ENCODE measurements at places on chromosomes 2 and 18.

DNA sequence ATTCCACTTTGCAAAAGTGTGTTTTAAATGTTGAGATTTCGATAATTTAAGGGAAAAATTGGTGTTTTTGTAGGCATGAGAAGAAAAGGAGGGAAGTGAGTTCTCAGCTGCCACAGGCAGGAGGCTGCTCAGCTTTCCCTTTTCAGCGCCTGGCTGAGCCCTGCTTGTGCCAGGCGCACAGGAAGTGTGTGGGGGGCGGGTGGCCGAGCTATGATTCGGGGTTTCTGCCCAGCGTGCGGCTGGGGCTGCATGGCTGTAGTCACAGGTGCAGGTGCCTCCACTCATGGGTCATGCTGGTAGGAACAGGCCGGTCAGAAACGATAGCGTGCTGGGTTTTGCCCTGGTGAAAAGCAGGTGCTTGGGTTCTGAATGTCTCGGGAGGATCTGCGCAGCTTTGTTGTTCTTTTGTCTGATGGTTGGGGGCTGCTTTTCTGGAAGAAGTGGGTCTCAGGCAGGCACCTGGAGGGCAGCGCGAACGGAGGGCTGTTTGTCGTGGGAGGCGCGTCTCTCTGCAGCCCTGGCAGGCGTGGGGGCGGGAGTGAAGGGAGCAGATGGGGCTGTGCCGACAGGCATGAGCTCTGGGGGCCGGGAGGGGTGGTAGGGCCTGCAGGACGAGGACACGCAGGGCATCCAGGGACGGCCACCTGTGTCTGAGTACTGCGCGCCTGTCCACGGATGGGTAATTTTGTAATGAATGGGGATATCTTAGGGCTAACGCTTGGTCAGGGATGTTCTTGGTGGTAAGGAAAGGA is 2.1 kb downstream of the KCNG2 start:
- no peak for DNase-seq

- DNase-seq, result peak; percentile 83
Measured at GRCh38 chr2:237451643-237452469, 35.2 kb upstream of the MLPH start.

DNA sequence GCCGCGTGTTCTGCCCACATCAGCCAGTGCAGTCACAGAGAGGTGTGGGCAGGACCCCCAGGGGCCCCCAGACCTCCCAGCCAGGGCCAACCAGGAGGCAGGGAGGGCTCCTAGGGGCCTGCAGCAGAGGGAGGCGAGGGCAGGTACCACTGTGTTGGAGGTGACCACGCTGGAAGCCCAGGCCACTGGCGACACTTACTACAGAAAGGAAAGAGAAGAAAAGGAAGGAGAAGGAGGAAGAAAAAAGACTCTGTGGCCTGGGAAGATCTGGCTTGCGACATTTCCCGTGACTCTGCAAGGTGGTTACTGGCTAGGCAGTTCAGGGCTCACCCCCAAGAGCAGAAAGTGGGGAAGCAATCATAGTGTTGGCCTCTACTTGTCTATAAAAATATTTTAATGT is 98.1 kb upstream of the BCL2L11 start:
- no peak for DNase-seq

- no peak for DNase-seq
Measured at GRCh38 chr2:31101701-31102100, 36.5 kb downstream of the GALNT14 start.

GRCh38 chr2:37802899-37803379 is 122.1 kb upstream of the RMDN2 start:
- DNase-seq, result peak; percentile 92
